Left colon (tissue), 2 donors: ENCODE measurements at places on chromosomes 1 and 21. TPM values are rescaled to one million over a fixed set of nuclear protein-coding genes. Genes with fewer than 3 reads are reported as not detected.

The CRP gene
- not detected for total RNA-seq

- DNase-seq = no peak
Measured at GRCh38 chr21:45937721-45938452, 43.7 kb upstream of the COL6A1 start.

The PRELP gene
- 19.7 TPM for total RNA-seq

DNA sequence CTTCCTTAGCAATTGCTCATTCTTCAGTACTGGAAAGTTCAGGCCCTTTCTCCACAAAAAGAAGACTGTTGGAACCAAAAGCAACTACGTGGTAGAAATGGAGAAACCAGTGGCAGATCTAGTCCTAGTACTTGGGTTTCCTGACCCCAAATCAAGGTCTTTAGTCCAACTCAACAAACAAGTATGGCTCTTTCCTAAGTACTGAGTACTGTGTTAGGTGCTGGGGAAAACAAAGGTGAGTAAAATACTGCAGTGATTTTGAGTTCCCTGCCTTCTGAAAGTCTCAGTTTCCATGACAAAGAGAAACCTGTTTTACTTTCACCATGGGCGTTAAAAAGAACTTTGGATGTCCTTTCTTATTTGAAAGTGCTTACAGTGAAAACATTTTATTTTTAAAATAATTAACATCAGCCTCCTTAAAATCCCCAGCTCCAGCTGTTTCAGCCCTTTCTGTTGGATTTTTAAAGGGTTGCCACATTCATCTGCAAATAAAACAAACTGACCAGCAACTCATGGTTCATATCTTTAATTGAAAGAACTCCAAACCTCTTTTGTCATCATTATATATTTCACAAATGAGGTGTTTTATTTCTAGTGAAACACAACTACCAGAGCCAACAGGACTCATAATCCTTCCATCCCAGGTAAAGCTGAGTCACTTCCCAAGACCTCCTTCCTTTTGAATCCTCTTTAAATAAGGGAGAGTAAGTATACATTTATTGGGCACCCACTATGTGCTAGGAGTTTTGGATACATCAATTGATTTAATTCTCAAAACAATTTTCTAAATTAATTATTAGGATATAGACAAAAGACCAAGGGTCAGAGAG, 35.4 kb downstream of the PLPP3 start:
- no peak for DNase-seq

The SLC9C2 gene
- not detected for total RNA-seq

The CDC20 gene
- 24.3 TPM for total RNA-seq

The SH2D5 gene
- 0.15 TPM for total RNA-seq

The SH2D2A gene
- total RNA-seq = 2.4 TPM

The HPDL gene
- 11.4 TPM for total RNA-seq

- DNase-seq = no peak
Measured at GRCh38 chr1:46300673-46301405, 2.6 kb downstream of the LRRC41 start.

- DNase-seq = no peak
Measured at GRCh38 chr21:35705237-35705887, 355.0 kb downstream of the SETD4 start.

The OR10Z1 gene
- total RNA-seq = not detected
